ENCODE measurements at places on chromosomes 1 and 21.

GRCh38 chr1:5297180-5297885 lies 642.9 kb downstream of the AJAP1 start:
- DNase-seq: no peak

- no peak for DNase-seq
Measured at GRCh38 chr21:35485364-35485763, 436.3 kb upstream of the RUNX1 start.

GRCh38 chr1:160117709-160118183 lies 2.2 kb downstream of the ATP1A2 start:
- no peak for DNase-seq

DNA sequence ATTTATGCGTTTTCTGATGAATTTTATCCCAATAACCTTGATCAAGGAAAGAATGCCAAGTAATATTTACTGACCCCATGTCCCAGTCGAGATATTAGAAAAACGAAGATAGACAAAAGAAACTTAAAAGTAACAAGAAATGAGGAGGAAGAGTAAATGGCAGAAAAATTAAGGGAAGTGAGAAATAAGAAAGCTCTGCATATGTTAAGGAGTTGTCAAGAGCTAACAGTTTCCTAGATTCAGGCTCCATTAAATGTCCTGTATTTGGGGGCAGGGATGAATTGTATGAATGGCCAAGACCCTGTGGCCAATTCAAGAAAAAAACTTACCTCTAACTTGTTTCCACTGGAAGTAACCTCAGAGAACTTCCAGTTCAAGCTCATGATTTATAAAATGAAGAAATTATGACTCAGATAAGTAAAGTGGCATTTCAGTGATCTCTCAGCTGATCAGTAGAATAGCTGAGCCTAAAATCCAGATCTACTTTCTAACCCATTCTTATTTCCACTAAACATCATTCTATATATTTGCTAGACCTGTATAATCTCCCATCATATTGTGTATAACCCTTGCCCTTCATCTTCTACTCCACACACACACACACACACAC lies 73.2 kb downstream of the ZC3H11B start:
- no peak for DNase-seq

DNA sequence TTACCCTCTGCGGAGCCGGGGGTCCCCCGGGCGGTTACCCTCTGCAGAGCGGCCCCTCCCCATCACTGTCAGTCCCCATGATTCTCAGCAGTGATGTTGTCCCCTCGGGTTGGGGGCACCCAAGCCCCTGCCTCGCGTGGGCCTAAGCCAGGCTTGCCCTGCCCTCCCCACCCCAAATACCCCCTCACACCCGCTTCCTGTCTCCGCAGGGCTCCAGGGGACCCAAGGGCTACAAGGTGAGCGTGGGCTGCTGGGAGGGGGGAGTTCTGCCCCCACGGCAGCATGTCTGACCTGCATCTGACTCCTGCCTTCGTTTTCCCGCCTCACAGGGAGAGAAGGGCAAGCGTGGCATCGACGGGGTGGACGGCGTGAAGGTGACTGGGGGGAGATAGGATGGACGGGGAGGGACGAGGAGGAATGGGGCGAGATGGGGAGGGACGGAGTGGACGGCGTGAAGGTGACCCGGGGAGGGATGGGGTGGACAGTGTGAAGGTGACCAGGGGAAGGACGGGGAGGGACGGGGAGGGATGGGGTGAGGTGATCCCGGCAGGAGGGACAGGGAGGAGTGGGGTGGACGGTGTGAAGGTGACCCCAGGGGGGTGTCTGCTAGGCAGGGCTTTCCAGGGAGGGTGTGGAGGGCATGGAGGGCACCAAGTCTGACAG lies 8.6 kb downstream of the COL6A1 start:
- DNase-seq: no peak

- no peak for DNase-seq
Measured at GRCh38 chr1:148263128-148263905, 111.2 kb upstream of the NBPF11 start.

- DNase-seq: no peak
Measured at GRCh38 chr1:100364697-100365096, 12.4 kb downstream of the CDC14A start.

- DNase-seq: no peak
Measured at GRCh38 chr1:33331444-33332356, 10.8 kb upstream of the A3GALT2 start.

- DNase-seq: no peak
Measured at GRCh38 chr1:165575468-165576099, 31.8 kb downstream of the LRRC52 start.

GRCh38 chr1:203320591-203321272 lies 15.4 kb downstream of the BTG2 start:
- DNase-seq: no peak

DNA sequence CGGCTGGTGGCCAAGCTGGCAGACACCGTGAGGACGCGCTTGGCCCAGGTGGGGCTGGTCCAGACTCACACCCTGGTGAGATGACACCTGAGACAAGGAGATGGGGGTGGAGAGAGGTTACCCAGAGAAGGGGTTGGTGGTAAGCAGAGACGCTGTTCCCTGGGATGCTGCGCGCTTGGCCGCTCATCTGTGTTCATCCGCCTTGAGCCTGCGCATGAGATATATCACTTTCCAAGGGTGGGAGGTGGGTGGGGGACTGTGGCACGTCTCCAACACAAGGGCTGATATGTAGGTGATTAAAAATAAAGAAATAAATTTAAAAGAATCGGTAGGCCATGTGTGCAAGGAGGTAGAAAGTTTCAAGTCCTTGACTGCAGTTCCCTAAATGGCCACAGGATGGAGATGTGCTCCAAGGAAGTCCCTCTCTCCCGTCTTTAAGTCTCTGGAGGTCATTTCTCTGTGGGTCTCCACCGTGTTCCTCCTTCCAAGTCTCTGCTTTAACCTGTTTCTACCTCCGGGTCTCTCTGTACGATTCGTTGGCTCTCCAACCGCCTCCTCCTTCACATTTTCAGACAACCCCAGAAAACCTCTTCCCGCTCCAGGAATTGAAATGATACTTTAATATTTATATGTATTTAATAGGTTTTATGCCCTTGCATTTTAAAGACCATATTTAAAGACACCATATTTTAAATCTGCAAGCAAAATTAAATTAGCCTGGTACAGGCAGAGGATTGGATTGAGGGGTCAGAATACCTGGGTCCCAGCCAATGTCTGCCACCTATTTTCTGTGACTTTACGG lies 4.5 kb downstream of the TTC24 start:
- peak; percentile 59 for DNase-seq

- DNase-seq: no peak
Measured at GRCh38 chr1:23960291-23961020, 828 bp downstream of the PNRC2 start.

GRCh38 chr1:49333906-49334305 lies 557.2 kb upstream of the BEND5 start:
- DNase-seq: no peak

DNA sequence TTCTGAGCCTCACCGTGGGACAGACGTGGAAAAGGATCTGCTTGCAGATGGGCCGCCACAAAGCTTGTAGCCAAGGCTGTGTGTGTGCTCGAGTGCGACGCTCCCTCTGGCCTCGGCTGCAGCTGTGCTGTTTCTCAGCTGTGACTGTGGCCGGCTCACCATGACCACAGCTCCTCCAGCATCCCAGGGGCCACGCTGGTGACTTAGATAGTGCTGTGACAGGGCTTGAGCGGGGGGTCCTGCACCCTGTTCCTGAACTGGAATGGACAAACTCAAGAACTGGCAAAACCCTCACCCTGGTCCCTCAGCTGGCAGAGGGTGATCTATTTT lies 17.4 kb upstream of the ACTRT2 start:
- no peak for DNase-seq

DNA sequence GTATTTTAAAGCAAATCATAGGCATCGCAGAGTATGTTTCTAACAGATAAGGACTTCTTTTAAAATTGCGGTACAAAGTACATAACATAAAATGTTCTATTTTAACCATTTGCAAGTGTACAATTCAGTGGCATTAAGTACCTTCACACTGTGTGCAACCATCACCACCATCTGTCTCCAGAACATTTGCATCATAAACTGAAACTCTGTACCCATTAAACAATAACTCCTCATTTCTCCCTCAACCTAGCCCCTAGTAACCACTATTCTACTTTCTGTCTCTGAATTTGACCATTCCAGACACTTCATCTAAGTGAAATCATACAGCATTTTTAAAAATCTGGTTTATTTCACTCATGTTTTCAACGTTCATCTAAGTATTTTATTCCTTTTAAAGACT lies 16.6 kb upstream of the ATF3 start:
- DNase-seq: no peak

- no peak for DNase-seq
Measured at GRCh38 chr1:192877283-192877886, 68.5 kb downstream of the RGS2 start.

GRCh38 chr1:107536266-107536665 lies 395.4 kb downstream of the NTNG1 start:
- DNase-seq: no peak

GRCh38 chr1:59814180-59814900 lies 409 bp upstream of the HOOK1 start:
- no peak for DNase-seq

DNA sequence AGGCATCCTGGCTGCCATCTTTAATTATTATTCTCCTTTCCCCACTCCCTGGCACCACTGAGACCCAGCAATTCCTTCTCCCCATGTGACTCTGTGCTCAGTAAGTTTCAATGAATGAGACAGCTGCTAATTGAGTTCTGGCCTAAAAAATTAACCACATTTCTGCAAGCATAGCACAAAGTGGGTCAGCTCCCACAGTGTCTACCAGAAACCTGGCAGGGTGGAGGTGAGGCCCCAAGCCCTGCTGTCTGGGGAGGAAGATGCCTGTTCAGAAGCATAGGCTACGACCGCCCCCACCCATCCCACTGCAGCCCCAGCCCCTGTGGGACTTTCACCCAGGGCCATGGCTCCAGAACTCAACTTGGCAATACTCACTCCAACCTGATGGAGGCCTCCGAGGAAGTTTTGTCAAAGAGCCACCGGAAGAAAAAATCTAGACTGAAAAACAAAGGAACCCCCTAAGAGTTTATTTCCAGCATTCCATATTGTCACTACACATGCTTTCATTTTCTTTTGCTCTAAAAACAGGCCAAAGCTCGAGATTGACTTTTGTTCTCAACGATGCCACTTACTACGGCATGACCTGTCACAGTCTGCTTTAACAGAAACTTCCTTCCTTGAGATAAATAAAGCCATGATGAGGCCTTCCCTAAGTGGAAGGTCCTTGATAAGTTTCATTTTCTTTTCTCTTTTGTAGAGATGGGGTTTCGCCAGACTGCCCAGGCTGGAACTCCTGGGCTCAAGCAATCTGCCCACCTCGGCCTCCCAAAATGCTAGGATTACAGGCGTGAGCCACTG lies 26.5 kb downstream of the TMEM63A start:
- DNase-seq: no peak

GRCh38 chr1:6963912-6964307 lies 178.7 kb downstream of the CAMTA1 start:
- DNase-seq: no peak

GRCh38 chr1:97925151-97925550 lies 4.3 kb upstream of the DPYD start:
- DNase-seq: no peak

GRCh38 chr1:145901312-145902021 lies 8.4 kb downstream of the ITGA10 start:
- no peak for DNase-seq

DNA sequence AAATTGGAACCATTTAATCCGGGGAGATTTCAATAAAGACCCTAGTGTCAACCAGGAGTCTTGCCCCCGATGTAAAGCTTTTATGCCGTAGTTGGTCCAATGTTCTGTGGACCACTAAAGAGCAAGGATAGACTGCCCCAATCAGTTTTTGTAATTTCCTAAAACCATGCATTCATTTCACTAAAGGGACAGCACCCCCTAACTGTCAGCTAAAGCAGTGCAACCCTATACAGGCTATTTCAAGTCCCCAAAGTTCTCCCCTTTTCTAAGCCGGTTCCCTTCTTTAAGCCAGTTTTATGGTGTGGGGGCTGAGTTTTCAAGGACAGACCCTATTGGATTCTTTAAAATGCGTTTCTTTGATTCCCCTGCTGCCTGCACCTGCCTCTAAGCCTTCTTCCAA lies 12.7 kb upstream of the PDPN start:
- no peak for DNase-seq

- DNase-seq: no peak
Measured at GRCh38 chr1:216740331-216740730, 17.1 kb upstream of the ESRRG start.

DNA sequence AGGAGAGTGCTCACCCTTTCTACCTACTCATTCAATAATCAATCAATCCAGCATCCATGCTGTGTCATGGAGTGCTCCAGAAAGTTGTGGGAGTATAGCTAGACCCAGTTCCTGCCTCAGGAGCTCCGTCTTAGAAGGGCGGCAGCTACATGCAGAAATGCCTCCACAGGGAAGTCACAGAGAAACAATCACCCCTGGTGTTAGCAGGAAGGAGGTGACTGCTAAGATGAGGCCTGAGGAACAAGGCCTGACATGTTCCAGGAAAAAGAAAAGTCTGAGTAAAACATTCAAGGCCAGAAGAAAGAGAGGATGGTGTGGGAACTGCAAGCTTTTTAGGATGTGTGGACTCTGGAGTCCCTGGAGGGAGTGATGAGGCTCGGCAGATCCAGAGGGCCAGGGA lies 142.5 kb upstream of the MAGI3 start:
- no peak for DNase-seq

- peak; percentile 22 for DNase-seq
Measured at GRCh38 chr1:32339363-32339978, 3.4 kb upstream of the MARCKSL1 start.

DNA sequence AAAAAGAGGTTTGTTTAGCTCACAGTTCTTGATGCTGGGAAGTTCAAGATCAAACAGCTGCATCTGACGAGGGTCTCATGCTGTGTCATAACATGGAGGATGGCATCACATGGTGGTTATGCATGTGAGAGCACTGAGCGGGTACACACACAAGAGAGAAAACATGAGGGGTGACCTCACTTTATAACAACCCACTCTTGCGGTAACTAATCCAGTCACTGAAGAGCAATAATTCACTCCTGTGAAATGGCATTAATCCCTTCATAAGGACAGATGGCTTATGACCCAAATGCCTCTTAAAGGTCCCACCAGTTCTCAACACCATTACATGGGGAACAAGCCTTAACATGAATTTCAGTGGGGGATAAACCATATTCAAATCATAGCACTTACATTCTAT lies 23.2 kb upstream of the CHIT1 start:
- no peak for DNase-seq

DNA sequence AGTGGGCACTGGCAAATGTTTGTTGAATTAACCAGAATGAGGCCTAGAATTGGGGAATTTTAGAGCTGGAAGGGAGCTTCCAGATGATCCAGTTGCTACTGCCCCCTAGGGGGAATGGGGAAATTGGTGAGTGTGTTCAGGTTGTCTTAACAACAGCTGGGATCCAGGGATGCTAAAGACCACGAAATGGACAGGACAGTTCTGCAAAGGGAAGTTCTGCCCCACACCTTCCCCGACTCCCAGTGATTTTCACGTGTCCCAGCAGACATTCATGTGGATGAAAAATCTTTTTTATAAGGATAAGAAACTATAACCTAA lies 33.9 kb downstream of the TRIM62 start:
- DNase-seq: no peak
